T-helper 17 cell (primary cell): ENCODE measurements at places on chromosomes 2 and 18.

DNA sequence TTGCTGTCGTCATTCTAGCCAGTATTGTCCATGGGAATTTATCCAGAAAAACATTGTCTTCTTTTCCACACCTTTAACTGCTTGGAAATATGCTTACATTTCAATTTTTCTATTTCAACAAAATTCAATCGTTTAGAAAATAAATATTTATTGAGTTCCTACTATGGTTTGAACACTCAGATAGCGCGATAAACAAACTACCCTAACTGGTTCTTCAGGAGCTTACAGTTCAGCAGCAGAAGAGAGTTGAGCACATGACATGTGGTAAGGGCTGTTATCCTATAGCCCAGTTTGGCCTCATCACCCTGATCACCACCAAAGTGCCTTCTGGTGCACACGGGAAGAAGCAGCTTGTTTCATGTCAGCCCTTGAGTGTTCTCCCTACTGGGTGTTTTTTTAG is 375.2 kb upstream of the SMIM21 start:
- no peak for DNase-seq

DNA sequence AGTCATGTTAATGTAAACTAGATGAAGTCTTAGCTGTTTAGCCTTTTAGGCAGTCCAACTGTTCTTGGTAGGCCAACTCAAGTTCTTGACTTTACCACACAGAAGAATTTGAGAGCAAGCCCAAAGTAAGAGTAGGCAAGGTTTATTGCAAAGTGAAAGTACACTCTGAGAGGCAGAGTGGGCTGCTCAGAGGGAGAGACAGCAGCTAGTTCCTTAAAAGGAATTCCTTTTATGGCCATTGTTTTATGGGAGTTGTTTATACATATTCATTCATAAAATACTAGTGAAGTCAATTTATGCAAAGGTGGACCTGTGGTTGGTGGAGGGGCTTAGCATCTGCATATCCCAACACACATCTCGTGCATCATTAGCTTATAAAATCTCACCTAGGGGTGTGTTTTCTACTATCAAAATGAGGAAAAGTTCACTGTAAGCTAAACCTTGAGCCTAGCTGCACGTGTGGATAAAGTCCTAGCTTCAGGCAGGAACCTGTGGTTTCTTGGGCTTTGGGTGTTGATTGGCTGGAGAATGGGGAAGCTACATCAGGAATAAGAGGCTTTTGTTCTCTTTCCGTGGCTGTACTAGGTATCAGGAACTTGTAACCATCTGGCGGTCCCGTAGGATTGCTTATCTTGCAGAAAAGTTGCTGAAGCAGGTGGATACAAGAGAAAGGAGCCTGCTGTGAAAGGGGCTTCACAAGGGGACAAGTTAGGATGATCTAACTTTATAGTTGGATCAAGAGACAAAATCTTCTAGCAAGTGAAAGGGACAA is 110.4 kb upstream of the GULP1 start:
- DNase-seq: no peak

DNA sequence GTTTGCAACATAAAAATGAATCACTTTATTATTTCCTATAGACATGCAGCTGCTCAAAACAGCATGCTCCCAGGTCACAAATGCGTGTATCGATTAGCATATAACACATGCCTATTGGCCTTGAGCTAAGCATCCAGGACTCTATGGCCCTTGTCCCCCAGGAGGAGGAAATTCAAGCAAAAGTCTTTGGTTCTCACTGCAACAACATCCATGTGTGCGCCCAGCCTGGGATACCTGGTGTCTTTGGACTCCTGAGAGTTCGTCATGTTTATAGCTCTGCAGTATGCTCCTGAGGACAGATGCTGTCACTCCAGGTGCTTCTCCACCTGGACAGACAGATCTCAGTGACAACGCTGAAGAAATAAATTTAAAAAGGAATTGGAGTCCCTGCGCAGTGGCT is 284.6 kb downstream of the PHLPP1 start:
- DNase-seq: no peak

- no peak for DNase-seq
Observed at GRCh38 chr18:69727912-69728572, 219.6 kb downstream of the CD226 start.

- DNase-seq: no peak
Observed at GRCh38 chr2:191263050-191263449, 17.8 kb downstream of the MYO1B start.

GRCh38 chr2:210961249-210961648 is 404.9 kb downstream of the CPS1 start:
- DNase-seq: no peak

GRCh38 chr2:206472094-206472493 is 28.8 kb downstream of the ADAM23 start:
- no peak for DNase-seq
